ENCODE measurements at places on chromosomes 16 and 17.

DNA sequence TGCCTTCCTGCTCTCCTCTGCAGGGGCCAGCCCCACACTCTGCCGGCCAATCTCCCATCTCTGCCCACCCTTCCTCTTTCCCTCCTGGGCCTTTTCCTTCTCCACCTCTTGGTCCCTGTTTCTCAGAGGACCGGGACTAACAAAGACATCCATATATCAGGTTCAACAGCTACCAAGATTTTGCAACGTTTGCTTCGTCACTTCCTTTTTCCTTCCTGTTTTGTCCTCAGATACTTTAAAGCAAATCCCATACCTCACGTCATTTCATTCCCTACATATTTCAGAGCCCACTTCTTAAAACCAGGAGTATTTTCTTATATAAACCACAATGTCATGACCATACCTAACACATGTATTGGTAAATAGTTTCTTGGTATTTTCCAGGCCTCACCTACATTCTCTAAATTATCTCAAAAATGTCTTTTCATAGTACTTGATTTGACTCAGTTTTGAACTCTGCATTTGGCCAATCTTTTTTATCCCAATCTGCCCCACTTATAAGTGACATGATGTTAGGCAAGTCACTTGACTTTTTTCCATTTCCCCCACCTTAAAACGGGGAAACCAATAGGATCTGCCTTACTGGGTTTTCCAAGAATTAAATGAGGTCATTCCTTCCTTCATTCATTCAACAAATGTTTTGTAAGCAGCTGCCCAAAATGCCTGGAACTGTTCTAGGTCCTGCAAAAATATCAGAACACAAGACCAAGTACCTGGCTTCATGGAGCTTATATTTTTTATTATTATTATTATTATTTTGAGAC lies 7.2 kb upstream of the USP10 start:
- DNase-seq = peak; percentile 48

DNA sequence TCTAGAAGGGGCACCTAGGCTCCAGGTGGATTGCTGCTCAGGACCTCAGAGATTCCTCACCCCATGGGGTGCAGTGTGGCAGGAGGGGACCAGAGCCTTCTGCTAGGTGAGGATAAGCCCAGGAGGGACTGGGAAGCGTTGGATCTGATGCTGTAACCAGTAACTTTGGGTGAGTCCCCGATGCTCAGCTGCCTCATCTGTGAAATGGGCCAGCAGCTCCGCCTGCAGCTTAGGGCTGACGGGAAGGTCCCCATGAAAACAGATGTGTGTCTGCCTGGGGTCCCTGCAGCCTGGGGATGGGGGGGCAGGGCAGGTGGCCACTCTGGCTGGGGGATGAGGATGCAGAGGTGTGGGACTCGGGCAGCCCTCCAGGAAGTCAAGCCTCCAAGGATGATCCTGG lies 2.7 kb upstream of the CASKIN1 start:
- DNase-seq = no peak

DNA sequence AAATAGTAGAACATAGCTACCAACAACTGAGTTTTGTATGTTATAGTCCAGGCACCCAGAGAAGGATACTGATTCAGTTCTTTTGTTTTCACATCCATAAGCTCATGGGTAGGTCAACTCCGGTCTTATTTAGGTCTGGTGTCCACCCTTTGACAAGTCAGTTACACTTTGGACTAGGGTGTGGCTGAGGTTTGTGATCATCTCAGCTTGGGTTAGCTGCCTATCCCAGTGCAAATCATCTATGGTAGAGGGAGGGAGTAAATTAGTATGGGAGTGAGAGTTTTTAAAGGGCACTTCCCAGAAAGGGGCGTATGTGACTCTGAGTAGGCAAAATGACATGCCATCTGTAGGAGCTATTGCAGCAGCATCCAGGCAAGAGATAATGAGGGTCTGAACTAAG lies 66.1 kb downstream of the TANC2 start:
- DNase-seq = no peak

DNA sequence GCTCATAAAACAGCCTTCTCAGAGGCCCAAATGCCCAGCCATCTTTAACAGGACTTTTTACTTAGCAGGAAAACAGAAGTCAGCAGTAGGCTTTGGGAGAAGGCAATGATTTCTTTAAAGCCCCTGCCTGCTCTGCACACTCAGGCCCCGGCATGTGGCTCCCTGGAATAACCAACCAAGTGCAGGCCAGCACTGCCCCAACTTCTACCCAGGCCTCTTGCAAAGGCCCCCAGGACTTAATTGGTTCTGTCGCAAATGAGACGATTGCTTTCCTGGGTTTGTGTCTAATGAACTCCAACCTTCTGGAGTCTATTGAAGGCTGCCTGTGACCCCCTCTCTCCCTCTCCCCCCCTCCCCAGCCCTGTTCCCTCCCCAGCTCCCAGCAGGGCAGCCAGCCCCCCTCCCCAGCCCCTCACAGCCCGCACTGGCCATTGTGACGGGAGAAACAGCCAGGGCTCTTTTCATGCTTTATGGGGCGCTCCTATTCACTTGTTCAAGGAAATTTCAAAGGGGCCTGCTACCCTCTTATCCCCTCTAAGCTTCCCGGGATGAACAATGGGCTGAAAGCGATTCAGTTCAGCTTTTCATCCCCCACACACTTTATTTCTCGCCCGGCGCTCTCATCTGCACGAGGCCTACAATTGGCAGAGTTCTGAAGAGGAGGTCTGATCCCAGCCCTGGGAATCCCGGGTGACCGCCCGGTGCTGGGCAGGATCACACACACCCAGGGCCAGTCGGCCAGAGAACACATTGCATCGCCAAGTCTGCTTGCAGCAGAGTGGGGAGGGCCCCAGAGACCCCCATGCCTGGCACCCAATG lies 15.5 kb downstream of the AXIN2 start:
- DNase-seq = no peak

DNA sequence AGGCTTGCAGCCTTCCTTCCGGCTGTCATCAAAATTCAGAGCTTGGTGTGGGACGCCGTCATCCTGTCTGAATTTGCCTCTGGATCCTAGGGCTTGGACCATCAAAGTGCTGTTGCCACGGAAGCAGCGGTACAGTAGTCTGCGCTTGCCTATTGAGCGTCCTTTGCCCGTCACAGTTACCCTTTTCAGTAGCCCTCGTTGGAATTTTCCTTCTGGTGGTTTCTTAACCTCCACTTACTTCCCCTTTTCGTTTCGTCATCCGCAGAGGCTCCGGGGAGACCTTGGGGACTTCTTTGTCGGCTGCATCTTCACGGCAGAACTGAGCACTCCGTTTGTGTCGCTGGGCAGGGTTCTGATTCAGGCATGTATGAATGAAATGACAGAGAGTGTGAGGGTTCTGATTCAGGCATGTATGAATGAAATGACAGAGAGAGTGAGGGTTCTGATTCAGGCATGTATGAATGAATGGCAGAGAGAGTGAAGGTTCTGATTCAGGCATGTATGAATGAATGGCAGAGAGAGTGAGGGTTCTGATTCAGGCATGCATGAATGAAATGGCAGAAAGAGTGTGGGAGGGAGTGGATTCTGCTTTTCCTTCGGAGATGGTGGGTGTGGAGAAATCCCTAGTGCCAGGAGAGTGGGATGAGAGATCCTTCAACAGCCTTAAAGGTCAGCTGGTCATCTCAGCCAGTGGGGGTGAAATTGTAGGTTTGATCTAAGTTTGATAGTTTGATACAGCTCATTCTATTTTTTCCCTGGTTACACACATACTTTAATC lies 8.0 kb downstream of the TLCD3A start:
- DNase-seq = peak; percentile 90

DNA sequence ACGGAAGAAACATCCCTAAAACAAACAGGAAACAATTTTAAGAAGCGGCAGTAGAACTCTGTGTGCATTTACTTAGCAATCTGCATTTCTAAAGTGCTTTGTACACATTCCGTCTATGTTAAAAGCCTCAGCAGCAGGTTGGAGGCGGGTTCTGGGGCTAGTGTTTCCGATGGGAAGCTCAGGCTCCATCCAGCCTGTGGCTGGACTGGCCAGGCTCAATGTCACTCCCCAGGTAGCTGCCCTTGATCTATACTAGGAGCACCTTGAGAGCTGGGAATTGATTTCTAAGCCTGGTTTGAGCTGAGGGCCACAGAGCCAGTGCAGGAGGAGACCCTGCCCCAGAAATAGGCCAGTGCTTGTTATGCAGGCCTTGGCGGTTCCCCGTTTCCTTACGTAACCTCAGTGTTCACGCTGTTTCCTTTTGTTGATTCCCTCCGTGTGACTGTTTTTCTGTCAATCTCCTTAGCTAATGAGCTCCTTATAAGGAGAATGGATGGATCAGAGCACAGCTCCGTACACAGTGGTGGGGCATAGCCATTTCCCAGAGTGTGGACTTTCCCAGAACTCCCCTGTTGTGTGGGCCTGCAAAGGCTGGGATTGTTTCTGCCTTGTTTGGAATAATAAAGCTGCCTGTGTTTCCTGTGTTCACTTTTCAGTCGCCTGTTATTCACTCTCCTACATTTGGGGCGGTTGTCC lies 21.4 kb downstream of the ADORA2B start:
- DNase-seq = peak; percentile 59

- peak; percentile 52 for DNase-seq
Observed at GRCh38 chr17:58317421-58318064, 11.1 kb downstream of the TSPOAP1 start.

GRCh38 chr16:79933603-79934002 lies 333.1 kb upstream of the MAF start:
- no peak for DNase-seq
